Activated CD4-positive, alpha-beta T cell treated with anti-CD3 and anti-CD28 coated beads for 36 hours (primary cell): ENCODE measurements at places on chromosomes 7 and 10. TPM values are rescaled to one million over a fixed set of nuclear protein-coding genes. Genes with fewer than 3 reads are reported as not detected.
A peak's percentile ranks its signal among the peaks of the same experiment; 100 is the strongest.

GRCh38 chr7:29009947-29010346 is 51.8 kb upstream of the TRIL start:
- no peak overlapping the region for H3K4me3 ChIP-seq
- H3K27me3 ChIP-seq, result peaks cover 6% of the 10 kb centered on the region
- H3K36me3 ChIP-seq, result no peaks in the 10 kb centered on the region
- H3K27ac ChIP-seq, result no peak overlapping the region
- DNase-seq, result no peak

The CCDC172 gene
- total RNA-seq, result not detected

DNA sequence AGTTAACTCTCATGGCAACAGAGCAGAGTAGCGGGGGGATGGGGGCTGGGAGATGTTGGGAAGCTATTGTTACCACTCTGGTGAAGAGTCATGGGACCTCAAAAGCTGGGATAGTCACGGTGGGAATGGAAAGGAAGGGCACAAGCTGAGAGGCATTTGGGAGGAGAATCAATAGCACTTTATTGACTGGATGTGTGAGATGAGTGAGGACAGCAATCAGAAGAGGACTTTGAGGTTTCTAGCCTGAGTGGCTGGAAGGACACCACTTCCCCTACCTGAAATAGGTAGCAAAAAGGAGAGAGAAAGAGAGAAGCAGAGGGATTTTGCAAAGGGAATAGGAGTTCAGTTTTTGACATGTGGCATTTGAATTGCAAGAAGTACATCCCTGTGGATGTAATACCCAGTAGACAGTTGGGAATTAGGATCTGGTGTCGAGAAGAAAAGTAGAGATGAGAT is 27.2 kb downstream of the SCD start:
- no peak overlapping the region for H3K4me3 ChIP-seq
- no peak overlapping the region for H3K27ac ChIP-seq
- H3K27me3 ChIP-seq, result no peaks in the 10 kb centered on the region
- peaks cover 4% of the 10 kb centered on the region for H3K36me3 ChIP-seq
- no peak for DNase-seq

DNA sequence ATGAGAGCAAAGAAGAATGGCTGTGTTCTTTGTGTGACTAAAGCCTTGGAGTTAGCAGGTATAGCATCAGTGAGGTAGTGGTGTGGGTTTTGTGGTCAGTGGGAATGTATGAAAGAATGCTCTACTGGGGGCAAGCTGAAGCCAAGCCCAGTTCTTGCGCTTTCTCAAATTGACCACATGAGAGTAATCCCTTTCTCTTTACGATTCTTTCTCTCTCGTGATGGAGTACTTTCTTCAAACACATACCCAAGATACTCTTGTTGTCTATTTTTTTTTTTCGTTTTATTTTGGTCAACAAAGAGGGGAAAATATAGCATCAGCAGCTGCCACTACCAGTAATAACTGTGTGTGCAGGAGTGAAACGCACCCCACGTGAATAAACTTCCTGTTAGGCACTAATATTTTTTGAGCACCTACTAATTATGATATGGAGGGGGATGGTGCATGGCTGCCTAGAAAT is 8.4 kb upstream of the PANK1 start:
- H3K36me3 ChIP-seq, result no peaks in the 10 kb centered on the region
- H3K4me1 ChIP-seq, result no peaks in the 10 kb centered on the region

The OPN1SW gene
- not detected for total RNA-seq

- peaks cover 20% of the 10 kb centered on the region for H3K27me3 ChIP-seq
- no peaks in the 10 kb centered on the region for H3K4me1 ChIP-seq
- no peaks in the 10 kb centered on the region for H3K36me3 ChIP-seq
- DNase-seq, result no peak
Measured at GRCh38 chr7:31190906-31191305, 138.8 kb downstream of the ADCYAP1R1 start.

The C10orf88 gene
- total RNA-seq, result 9.0 TPM

- DNase-seq, result no peak
- peaks cover 8% of the 10 kb centered on the region for H3K36me3 ChIP-seq
- no peak overlapping the region for H3K27ac ChIP-seq
- H3K4me1 ChIP-seq, result peaks cover 14% of the 10 kb centered on the region
- no peak overlapping the region for H3K4me3 ChIP-seq
Measured at GRCh38 chr7:6487184-6487545, 39.4 kb upstream of the DAGLB start.

- no peaks in the 10 kb centered on the region for H3K4me1 ChIP-seq
- H3K27ac ChIP-seq, result no peak overlapping the region
- H3K4me3 ChIP-seq, result no peak overlapping the region
- H3K27me3 ChIP-seq, result no peaks in the 10 kb centered on the region
- no peaks in the 10 kb centered on the region for H3K36me3 ChIP-seq
- DNase-seq, result no peak
Measured at GRCh38 chr7:71982851-71983250, 429.3 kb downstream of the CALN1 start.

DNA sequence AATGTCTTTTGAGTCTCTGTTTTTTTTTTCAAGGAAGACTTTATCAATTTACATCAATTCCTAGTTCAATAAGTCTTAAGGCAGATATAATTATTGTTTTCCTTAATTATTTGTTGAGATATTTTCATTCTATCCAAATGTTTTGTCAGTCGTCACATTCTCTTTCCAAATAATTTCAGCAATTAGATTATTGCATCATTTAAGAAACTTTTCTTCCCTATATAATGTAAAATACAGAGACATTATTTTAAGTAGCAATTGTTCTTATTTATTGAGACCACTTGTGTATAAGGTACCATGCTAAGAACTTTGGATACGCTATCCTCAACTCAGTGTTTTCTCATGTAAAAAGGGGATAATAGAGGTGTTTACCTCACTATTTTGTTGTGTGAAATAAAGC is 38.1 kb upstream of the GNAT3 start:
- no peaks in the 10 kb centered on the region for H3K27me3 ChIP-seq
- no peaks in the 10 kb centered on the region for H3K4me1 ChIP-seq
- H3K4me3 ChIP-seq, result no peak overlapping the region
- DNase-seq, result no peak
- no peaks in the 10 kb centered on the region for H3K36me3 ChIP-seq

The GCK gene
- 1.3 TPM for total RNA-seq

The VIPR2 gene
- 0.42 TPM for total RNA-seq

- H3K36me3 ChIP-seq, result peaks cover 49% of the 10 kb centered on the region
- no peak overlapping the region for H3K4me3 ChIP-seq
- no peak for DNase-seq
- H3K4me1 ChIP-seq, result peaks cover 11% of the 10 kb centered on the region
Measured at GRCh38 chr7:99340659-99341058, 15.0 kb downstream of the ARPC1A start.

The CHRM2 gene
- not detected for total RNA-seq

The SPAM1 gene
- not detected for total RNA-seq

DNA sequence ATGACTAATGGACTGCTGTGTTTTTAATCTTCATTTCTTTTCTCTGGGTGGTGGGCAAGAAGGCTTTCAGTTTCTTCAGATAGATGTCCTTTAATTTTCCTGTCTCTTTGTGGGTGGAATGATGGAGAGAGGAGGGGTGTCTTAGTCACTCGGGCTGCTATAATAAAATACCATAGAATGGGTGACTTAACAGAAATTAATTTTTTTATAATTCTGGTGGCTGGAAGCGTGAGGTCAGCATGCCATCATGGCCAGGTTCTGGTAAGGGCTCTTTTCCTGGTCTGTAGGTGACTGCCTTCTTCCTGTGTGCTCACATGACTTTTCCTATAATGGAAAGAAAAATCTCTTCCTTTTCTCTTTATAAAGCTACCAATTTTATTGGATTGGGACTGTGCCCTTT is 6.3 kb downstream of the RSBN1L start:
- no peak overlapping the region for H3K4me3 ChIP-seq
- peak overlapping the region; percentile 35 for H3K27ac ChIP-seq
- peaks cover 19% of the 10 kb centered on the region for H3K36me3 ChIP-seq
- no peaks in the 10 kb centered on the region for H3K27me3 ChIP-seq

The EVX1 gene
- total RNA-seq, result not detected

The CDH23 gene
- 1.6 TPM for total RNA-seq

DNA sequence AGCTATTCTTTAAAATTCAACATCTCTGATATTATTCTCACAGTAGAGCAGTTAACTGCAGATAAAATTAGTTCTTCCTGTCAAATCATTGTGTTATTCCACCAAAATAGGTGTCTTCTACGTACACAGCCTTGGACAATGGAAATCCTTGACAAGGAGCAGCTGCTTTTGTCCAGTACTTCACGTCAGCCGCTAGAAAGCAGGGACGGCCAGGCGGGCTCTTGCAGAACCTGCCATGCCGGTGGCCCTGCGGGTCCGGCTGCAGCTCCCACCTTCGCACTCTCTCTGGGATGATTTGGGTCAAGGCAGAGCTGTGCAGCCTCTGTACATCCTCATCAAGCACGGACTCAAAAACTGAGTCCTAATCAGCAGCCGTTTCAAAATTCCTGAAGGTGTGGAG is 2.2 kb upstream of the FOXI2 start:
- H3K4me3 ChIP-seq, result no peak overlapping the region
- H3K27me3 ChIP-seq, result peaks cover 42% of the 10 kb centered on the region
- no peaks in the 10 kb centered on the region for H3K36me3 ChIP-seq

DNA sequence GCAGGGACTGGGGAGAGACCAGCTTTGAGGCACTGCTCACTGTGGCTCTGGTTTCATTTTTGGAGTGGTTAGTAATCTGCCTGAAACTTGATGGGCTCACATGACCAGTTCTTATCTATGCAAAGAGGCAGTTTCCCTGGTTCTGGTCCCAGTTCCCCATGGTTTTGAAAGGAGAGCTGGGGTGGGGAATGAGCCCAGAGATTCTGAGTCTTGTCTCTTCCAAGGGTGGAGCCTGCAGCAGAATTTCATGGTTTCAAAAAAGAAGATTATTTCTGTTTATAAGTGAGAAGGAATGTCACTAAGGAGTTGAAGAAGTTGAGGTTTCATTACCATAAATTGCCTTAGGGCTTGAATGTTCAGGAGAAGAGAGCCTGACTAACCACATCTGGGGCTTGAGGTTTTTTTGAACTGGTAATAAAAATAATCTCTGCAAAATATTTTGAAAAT is 190.2 kb upstream of the HABP2 start:
- H3K4me3 ChIP-seq, result no peak overlapping the region
- H3K36me3 ChIP-seq, result no peaks in the 10 kb centered on the region
- H3K27me3 ChIP-seq, result no peaks in the 10 kb centered on the region
- no peak for DNase-seq

DNA sequence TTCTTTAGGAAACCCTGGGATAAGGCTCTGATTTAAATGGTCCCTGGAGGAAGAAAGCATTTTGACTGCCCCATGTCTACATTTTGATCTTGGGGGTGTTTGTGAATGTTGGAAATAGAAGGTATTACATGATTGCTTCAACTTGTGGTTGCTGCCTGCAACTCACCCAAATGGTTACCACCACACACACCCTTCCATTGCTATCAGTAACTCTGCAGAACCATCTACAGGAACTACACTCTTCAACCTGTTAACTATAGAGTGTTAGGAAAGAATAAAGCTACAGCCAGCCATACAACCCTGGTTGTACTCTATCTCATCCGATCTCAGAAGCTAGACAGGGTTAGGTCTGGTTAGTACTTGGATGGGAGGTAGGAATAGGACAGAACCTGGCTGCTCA is 71.2 kb downstream of the APBB1IP start:
- H3K27me3 ChIP-seq, result no peaks in the 10 kb centered on the region
- no peak overlapping the region for H3K4me3 ChIP-seq
- no peak for DNase-seq

DNA sequence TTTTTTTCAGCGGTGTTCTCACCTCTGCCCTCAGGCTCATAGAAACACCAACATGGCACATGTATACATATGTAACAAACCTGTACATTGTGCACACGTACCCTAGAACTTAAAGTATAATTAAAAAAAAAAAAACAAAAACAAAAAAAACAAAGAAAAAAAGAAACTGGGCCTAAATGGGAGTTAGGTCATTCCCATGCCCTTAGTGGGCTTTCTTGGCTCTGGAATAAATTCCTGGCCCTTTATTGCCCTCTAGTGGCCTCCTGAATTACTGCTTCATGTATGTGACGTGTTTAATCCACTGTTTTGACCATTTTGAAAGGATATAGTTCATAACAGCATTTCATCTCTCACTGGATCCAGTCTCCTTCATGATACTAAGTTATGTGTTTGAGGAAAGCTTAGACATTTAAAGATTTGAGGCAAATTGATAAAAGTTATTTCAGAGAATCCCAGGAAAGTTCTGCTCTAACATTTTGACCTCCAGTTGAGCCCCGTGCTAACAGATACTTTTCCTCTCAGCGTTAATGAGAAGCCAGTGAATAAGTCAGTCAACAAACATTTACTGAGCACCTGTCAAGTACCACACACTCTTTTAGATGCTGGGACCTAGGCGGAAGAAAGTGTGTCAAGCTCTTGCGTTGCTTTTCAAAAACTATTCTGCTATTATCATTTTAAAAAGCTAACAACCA is 54.7 kb upstream of the SYPL1 start:
- H3K4me3 ChIP-seq, result no peak overlapping the region
- peaks cover 5% of the 10 kb centered on the region for H3K36me3 ChIP-seq
- no peaks in the 10 kb centered on the region for H3K4me1 ChIP-seq
- peaks cover 4% of the 10 kb centered on the region for H3K27me3 ChIP-seq
- H3K27ac ChIP-seq, result no peak overlapping the region
